ENCODE measurements at places on chromosomes 11 and 22.

- no peak for DNase-seq
Measured at GRCh38 chr22:25094579-25094978, 105.1 kb upstream of the CRYBB3 start.

GRCh38 chr11:90134478-90135003 is at the start of gene NAALAD2:
NAALAD2 (plus strand) TSS chr11:90134663; CDS start chr11:90134759, 96 bp downstream.
- no peak for DNase-seq

- DNase-seq: no peak
Measured at GRCh38 chr11:14119357-14119756, 156.8 kb downstream of the SPON1 start.

GRCh38 chr11:73335204-73335923 is 27.3 kb downstream of the ARHGEF17 start:
- DNase-seq: peak; percentile 81

DNA sequence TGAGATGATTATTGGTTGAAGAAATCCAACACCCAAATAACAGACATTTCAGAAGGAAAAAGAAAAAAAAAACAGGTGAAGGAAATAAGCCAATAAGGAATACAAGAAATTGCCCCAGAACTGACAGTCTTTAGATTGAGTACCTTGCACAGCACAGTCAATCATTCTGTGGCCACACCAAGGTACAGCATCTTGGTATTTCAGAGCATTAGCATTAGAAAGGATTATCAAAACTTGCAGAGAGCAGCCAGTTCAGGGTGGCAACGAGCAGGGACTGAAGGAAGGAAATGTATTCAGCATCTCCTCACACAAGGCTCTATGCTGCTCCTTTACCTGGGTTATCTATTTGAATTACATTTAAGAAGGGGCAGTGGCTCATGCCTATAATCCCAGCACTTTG is 2.1 kb downstream of the ADA2 start:
- no peak for DNase-seq

- DNase-seq: no peak
Measured at GRCh38 chr11:44868021-44868420, 82.7 kb downstream of the TP53I11 start.

- no peak for DNase-seq
Measured at GRCh38 chr11:113393501-113393985, 6.0 kb downstream of the ANKK1 start.

- DNase-seq: no peak
Measured at GRCh38 chr11:12871788-12872321, 137.3 kb upstream of the RASSF10 start.

DNA sequence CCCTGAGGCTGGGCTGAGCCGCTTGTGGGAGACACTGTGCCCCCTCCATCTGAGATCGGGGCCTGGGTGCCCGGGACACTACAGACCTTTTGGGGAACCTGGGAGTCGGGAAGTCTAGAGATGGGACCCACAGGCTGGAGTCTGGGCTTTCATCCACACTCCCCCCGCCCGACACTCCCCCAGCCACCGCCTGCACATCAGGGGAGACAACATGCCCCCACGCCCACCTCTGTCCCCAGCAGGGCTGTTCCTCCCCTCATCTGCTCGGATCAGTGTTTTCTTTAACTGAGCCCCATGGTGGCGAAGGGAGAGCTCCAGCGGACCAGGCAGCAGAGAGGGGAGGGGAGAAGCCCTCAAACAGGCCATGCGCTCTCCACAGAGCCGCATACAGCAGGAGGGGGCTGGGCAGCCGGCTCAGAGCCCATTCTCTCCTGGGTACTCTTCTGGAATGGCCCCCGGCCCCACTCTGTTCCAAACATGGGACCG is 174.7 kb downstream of the IGLL1 start:
- no peak for DNase-seq

GRCh38 chr11:76159983-76160661 is 46.2 kb downstream of the WNT11 start:
- no peak for DNase-seq

DNA sequence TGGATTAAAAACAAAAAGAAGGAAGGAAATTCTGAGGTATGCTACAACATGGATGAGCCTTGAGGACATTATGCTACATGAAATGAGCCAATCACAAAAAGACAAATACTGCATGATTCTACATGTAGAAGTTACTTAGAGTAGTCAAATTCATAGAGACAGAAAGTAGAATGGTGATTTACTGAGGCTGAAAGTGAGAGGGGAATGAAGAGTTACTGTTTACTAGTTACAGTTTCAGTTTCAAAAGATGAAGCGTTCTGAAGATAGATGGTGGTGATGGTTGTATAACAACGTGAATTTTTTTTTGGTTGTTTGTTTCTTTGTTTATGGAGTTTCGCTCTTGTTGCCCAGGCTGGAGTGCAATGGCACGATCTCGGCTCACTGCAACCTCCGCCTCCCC is 9.5 kb downstream of the OR5P2 start:
- DNase-seq: no peak

DNA sequence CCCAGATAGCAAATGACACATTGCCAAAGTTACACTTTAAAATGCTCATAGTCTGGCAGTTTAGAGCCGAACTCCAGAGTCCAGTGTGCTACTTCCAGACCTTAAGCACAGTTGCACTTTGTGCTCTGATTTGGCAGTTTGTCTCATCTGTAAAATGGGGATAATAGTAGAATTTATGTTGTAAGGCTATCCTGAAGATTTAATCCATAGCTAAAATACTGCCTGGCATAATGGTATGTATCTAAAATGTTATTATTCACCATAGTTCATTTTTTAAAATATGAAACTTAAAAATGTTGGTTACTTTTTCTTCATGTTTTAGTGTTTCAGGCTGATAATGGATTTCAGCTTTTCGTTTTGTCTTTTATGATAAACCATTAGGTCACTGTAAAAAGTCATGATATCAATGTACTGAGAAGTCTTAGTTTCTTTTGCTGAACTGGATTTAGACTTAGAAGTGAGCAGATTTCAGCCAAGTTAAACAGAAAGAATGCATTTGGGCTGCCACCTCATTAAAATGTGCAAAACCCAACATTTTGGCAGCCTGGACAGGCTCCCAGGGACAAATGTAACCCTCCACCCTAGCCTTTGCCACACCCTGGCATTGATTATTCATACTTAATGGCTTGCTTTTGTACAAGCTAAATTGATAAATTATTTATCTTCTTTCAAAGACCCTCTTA is 933 bp downstream of the OLFML1 start:
- no peak for DNase-seq

DNA sequence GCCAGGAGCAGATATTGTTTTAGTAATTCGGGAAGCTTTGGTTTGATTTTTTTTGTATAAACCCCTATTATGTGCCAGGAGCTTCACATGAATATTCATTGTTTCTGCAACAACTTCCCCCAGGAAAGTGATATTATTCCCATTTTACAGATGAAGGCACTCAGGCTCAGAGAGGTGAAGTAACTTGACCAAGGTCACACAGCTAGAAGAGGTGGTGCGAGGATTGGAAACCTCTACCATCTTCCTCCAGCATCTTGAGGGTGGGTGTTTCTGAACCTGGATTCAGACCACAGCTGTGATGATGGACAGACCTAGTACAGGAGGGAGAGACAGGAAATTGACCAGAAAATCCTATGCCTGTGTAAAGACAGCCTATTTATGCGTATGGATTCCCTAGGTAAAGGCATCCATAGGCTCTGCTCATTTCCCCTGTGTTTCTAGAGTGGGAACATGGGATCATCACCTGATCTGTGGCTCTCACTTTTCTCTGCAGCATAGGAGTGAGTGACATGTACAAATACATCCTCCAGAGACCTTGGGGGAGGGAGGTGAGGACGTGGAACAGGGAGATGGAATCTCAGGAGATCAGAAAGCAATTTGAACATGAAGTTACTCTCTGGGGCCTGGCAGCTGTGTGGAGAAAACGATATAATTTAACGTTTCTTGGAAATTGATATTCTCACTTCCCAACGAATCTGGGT is 81.4 kb downstream of the TSPAN18 start:
- no peak for DNase-seq

GRCh38 chr11:83583757-83584366 is 297.7 kb upstream of the CCDC90B start:
- peak; percentile 10 for DNase-seq

GRCh38 chr22:44179196-44179988 is 1.3 kb upstream of the PARVG start:
- no peak for DNase-seq

- no peak for DNase-seq
Measured at GRCh38 chr22:28428271-28428670, 251.4 kb downstream of the TTC28 start.

- no peak for DNase-seq
Measured at GRCh38 chr11:10858439-10859325, 829 bp upstream of the ZBED5 start.

DNA sequence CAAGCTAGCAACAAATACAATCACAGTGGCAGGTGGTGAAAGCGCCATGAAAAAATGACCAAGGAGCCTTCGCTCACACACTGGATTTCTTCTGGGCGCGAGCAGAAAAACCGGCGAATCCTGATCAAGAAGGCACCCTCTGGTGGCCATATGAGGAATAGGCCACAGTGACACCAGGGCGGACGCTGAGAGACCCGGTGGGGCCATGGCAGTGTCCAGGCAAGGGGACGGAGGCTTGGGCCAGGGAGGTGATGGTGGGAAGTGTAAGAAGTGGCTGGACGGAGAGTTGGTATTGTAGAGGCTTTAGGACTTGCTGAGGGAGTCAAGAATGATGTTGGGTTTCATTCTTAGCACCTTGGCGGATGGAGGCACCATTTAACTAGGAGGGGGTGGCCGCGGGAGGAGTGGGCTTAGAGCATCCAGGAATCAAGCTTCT is 16.9 kb upstream of the RAC2 start:
- no peak for DNase-seq

GRCh38 chr22:49247194-49247924 is 580.3 kb downstream of the BRD1 start:
- no peak for DNase-seq

- DNase-seq: no peak
Measured at GRCh38 chr11:11220786-11221185, 132.3 kb downstream of the CSNK2A3 start.

DNA sequence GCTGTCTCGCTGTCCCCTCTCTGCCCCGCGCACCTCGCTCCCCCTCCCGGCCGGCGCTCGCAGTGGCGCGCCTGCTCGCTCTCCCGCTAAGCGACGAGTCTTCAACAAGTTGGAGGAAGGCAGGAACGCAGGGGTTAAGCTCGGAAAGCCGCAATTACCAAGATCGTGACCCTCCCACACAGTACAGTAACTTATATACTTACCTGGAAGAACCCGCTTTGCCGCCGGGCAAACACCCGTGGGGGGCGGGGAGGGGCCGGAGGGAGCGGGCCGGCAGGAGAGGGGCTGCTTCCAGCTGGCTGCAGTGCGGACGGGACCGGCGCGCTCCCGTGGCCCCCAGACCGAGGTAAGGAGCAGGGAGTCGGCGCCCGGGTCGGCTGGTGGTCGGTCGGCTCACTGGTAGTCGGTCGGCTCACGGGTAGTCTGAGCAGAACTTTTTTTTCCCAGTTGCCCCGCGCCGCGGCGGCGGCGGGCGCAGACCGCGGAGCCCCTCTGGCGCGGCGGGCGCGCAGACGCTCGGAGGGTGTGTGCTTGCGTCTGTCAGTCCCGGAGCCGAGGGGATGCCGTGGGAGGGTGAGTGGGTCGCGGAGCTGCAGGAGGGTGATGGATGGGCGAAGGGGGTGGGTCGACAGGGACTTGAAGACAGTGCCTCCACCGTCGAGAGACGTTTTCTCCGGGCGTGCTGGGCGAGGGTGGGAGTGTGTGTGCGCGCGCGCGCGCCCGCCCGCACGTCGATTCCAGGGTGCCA is 101.2 kb upstream of the HSD17B12 start:
- no peak for DNase-seq

DNA sequence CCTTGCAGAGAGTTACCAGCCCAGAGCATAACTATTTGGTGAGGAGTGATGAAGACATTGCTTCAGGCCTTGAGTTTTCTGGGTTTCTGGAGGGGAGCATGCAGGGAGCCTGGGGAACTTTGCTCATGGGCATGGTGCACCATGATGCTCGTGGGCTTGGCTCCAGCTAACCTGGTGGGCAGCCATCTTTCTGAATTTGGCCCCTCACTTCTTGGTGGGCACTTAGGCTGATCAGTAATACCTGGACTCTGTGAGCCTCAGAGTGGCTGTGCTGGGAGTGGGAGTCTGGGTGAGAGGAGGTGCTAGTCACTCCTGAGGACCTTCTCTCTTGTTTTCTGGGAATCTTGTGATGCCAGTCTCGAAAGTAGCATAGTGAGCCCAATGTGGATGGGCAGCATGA is 30.6 kb downstream of the AMPD3 start:
- no peak for DNase-seq

- no peak for DNase-seq
Measured at GRCh38 chr11:108618529-108618928, 25.0 kb upstream of the EXPH5 start.

DNA sequence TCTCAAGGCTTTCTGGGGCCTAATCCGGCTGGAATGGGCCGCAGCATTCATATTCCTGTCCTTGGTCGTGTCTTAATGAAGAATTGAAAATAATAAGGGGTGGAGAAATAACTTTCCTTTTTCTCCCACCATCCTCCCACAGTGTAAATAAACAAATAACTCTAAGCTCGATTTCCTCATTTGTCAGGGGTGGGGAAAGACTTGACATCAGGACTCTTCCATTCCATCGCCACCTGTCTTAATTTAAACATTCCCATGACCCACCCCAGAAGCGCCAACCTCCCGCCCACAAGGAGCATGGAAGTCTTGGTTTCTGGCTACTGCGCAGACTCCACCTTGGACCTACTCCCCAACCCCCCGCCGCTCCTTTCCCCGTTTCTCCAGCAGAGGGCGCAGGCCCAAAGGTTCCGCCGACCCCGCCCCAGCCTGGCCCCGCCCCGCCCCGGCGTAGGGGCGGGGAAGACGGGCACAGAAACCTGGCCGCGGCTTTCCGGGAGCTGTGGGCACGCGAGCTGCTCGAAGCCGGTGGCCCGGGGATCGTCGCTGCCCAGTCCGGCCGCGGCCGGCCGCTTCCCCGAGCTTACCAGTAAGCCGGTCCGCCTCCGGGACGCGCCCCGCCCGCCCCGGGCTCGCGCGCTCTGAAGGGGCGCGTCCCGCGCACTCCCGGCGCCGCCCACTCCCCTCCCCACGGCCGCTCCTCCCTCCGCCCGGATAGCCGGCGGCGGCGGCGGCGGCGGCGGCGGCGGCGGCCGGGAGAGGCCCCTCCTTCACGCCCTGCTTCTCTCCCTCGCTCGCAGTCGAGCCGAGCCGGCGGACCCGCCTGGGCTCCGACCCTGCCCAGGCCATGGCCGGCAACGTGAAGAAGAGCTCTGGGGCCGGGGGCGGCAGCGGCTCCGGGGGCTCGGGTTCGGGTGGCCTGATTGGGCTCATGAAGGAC is at the start of gene CBL:
Gene CBL, plus strand, starts transcription at position 766 of the 937 bp plus-strand sequence. Its CDS starts 79 bp downstream, at position 845.
- peak; percentile 72 for DNase-seq

- no peak for DNase-seq
Measured at GRCh38 chr11:36056160-36056751, 112.4 kb downstream of the LDLRAD3 start.

GRCh38 chr22:40911772-40912171 is 39.4 kb upstream of the RBX1 start:
- DNase-seq: no peak

DNA sequence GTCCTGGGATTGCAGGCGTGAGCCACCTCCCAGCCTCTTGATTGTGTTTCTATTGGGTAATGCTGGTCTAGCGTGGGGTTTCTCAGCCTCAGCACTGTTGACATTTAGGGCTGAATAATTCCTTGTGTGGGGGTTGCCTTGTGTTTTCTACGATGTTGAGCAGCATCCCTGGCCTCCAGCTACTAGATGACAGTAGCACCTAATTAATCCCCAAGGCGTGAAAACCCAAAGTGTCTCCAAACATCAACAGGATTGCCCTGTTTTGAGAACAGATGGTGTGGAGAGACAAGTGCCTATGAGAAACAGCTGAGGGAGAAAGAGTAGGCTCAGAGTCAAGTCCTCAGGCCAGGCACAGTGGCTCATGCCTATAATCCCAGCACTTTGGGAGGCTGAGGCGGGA is 67.2 kb downstream of the SGSM1 start:
- no peak for DNase-seq
